ENCODE measurements at places on chromosomes 5 and 9.

- no peak for DNase-seq
Observed at GRCh38 chr5:76445830-76446229, 42.7 kb downstream of the IQGAP2 start.

GRCh38 chr5:115895821-115896220, 54.1 kb downstream of the AP3S1 start:
- no peak for DNase-seq

DNA sequence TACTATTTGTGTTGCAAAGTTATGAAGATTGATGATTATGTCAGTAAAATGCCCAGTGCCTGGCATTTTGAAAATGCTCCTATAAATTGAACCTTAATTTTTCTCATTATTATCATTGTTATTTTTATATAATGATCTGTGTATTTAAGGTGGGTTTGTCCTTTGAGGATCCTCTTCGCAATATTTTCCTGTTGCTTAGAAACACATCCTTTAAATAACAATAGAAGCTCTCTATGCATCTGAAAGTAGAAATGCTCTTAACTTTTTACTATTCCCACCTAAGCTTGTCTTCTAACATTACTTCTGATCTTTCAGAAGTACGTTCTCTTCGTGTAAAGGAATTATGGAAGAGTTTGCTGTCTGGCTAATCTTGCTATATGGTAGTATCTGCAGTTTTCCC, 214.7 kb upstream of the TLX3 start:
- no peak for DNase-seq

GRCh38 chr5:145768863-145769262, 66.3 kb downstream of the PRELID2 start:
- DNase-seq = no peak

DNA sequence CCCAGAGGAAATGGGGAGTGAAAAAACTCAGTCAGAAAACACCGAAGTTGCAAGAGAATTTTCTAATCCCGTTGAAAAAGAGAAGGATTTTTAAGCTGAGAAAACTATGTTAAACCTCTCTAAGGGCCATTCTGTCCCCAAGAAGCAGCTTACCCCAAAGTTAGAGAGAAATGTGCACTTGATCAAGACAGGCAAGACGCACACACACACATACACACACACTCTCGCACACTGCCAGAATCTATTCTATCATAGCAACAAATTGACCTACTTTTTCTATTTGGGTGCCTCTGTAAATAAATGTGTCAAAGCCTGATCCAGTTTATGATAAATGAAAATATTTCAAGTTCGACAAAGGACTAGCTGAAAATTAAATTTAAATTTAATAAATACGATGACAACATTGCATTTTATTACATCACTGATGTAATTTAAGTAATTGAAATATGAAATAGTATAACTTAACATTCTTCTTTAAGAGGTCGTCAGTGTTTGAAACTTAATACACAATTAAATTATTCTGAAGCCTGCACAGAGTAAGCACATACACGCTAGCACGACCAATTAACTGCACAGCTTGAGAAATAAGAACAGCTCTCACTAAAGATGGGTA, 5.9 kb downstream of the NFIL3 start:
- no peak for DNase-seq

- DNase-seq = no peak
Observed at GRCh38 chr5:147686421-147686820, 96.1 kb downstream of the JAKMIP2 start.

- DNase-seq = peak; percentile 70
Observed at GRCh38 chr9:34403554-34404380, 27.1 kb upstream of the MYORG start.

DNA sequence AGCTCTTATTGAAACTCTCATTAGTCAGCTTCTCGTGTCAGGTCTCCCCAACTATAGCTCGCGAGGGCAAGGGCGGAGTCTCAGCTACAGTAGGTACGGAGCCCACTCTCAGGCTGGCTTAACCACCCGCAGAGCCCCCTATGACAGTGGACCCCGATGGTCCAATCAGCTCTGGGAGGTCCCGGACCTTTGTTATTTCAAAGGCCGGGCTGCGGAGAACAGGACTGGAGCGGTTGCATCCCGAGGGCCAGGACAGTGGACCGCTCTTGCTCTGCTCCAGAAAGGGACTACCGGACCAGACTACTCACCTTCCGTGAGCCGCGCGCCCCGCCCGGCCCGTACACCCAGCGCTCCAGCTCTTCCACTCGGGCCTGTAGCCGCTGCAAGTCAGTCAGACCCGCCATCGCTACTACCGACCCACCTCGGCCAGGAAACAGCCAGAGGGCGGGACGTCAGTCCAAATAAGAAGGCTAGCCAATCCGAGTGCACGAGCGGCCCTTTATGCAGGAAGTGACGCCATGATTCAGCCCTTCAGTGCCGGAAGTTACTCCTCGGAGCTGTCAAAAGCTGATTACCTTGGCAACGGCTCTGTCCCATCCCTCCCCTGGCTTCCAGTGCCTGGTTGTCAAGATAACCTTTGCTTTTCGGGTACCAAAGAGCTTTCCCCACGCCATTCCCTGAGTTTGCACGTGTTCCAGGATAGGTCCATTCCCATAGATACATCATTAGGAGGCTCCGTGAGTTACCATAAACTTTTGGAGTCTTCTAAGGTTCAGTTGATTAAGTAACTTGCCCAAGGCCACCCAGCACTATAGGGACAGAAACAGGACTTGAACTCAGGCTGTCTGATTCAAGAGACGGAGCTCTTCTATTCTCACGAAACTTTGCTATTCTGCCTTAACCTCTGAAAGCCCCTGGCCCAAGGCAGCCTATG, at the start of gene DCTN3:
Gene DCTN3 (minus strand): TSS at position 435 of the 934 bp plus-strand sequence. CDS start 31 bp downstream, at position 404.
- DNase-seq = peak; percentile 95

Measured in NCI-H2029 treated with DMSO at 0.1 percent for 48 hours (cell line).